BJ (cell line): ENCODE measurements at places on chromosomes 1 and 21. TPM values are rescaled to one million over a fixed set of nuclear protein-coding genes. Genes with fewer than 3 reads are reported as not detected.
A peak's percentile ranks its signal among the peaks of the same experiment; 100 is the strongest.

OR2L8 gene
- polyA plus RNA-seq: not detected in 2 replicates

SEC22B gene
- polyA plus RNA-seq: 27.5 and 55.4 TPM in 2 replicates

OR2M3 gene
- not detected in 2 replicates for polyA plus RNA-seq

TOR3A gene
- polyA plus RNA-seq: 25.7 and 30.8 TPM in 2 replicates

ECM1 gene
- 108 and 204 TPM in 2 replicates for polyA plus RNA-seq

RRP1B gene
- polyA plus RNA-seq: 11.6 and 12.3 TPM in 2 replicates

DNA sequence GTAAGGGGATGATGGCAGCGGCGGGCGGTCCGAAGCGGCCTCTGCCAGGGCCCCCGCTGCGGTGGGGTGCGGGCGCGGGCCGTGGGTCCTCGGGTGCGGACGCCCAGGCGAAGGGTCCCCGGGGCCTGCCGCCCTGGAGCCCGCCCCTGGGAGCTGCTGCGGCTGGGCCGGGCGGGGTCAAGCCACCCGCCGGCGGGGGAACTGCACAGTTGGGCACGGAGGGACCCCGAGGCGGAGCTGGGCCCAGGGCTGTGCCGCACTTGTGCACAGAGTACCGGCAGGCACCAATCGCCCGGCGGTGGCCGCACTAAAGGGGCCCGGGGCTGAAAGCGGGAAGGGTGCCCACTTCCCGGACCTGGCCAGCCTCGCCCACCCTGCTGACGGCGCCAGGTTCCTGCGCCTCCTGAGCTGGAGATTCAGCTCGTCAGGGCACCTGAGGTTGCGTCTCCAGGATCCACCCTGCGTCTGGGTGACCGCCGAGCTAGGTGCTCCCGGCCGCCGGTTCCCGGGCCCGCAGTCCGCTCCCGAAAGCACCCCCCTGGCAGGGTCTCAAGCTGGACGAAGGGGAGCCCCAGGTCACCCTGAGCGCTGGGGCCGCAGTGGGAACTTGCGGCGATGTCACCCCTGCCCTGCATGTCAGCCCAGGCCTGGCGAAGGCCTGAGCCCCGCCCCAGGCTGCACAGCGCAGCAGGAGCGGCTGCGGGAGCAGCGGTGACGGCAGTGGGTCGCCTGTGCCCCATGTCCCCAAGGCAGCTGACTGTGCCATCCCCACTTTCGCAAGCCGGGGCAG, 56.7 kb upstream of the ETV3 start:
- no peak for DNase-seq

GRCh38 chr1:224080115-224080774, 33.7 kb upstream of the FBXO28 start:
- no peak for DNase-seq

- no peak for DNase-seq
Observed at GRCh38 chr21:35412231-35412630, 363.1 kb upstream of the RUNX1 start.

DNA sequence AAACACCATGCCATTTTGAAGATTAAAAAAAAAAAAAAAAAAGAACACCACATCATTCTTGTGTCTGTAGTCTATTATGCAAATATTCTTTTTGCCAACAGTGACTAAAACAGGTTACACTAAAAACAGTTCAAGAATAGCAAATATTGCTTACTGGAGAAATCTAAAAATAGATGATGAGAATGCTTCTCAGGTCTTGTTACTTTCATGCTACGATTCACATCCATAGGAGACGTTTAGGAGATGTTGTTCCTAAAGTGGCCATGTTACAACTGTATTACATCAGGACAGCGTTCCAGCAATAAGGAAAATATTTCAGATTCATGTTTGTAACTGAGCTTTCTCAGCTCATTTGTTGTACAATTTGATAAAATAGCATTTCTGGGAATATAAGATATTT, 32.3 kb downstream of the RAB3GAP2 start:
- DNase-seq: no peak

DNA sequence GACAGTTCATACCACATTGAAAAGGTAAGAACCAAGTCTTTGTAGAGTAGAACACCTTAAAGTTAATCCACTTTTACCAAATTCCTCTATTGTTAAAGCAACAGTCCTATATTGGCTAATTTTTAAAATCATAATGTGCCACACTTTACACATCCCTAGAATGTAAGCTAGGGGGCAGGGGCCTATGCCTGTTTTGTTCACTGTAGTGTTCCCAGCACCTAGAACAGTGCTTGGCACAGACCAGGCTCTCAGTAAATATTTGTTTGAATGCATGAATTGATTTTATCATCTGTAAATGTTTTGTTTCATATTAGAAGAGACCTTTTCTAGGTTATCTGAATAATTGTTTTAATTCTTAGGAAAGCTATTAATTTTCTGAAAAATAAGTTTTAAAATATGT, 9.1 kb downstream of the SMAP2 start:
- no peak for DNase-seq

- DNase-seq: peak; percentile 83
Observed at GRCh38 chr1:93804412-93804811, 74.6 kb downstream of the DNTTIP2 start.

- no peak for DNase-seq
Observed at GRCh38 chr1:196960854-196961253, 16.5 kb upstream of the CFHR5 start.

GRCh38 chr21:38314558-38314957, 57.8 kb downstream of the KCNJ15 start:
- DNase-seq: no peak

DNA sequence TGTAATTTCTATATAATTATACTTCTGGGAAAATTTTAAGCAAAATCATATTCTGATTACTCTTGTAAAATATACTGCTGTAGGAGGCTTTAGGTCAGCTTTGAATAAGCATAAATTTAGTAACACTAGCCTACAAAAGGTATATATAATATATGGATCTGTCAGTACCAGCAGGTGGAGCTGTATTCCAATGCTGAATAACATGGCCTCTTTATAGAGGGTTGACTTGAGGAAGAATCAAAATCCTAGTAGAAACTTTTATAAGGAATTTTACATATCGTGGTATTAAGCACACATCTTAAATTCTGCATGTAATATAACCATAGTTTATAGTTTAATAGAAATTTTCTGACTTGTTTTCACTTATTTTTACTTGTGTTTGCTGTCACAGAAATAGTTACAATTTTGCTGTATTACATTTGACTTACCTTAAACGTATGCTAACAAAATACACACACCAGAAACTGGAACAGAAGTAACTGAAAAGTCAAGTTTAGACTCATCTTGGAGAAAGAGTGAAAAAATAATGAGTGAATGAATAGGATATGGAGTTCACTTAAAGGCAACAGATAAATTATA, 79.3 kb downstream of the HMCN1 start:
- DNase-seq: no peak

GRCh38 chr1:62530516-62531154, 66.7 kb upstream of the ANGPTL3 start:
- DNase-seq: no peak

GRCh38 chr1:67372136-67372535, 58.1 kb downstream of the SERBP1 start:
- peak; percentile 27 for DNase-seq
